ENCODE measurements at places on chromosomes 6 and 20. TPM values are rescaled to one million over a fixed set of nuclear protein-coding genes. Genes with fewer than 3 reads are reported as not detected.
A peak's percentile ranks its signal among the peaks of the same experiment; 100 is the strongest.

GRCh38 chr6:96522465-96523009, 931 bp downstream of the UFL1 start:
- no peak for DNase-seq

CCN5 gene
- total RNA-seq = 134 TPM

- no peak for DNase-seq
These were observed 38.7 kb downstream of the GTF2H5 start for GRCh38 chr6:158206740-158207421.

DNA sequence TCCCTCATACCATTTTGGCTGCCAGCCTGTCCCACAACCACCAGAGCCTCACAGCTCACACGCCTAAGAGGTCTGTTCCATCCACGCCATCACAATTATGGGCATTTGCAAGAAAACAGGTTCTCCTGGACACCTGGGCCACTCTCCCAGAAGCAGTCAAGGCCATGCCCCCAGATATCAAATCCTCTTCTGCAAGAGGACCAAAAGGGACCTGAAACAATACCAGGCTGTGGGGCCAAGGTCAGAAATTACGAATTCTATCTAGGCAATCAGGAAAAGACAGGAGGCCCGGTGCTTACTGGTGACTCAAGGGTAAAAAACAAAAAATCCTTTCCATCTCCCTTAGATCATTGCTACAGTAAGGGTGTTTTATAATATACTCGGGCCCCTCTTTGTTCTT, 69.8 kb downstream of the ZMYND8 start:
- no peak for DNase-seq

GRCh38 chr6:4295058-4295782, 159.8 kb upstream of the ECI2 start:
- peak; percentile 67 for DNase-seq

- DNase-seq = no peak
These were observed 6.8 kb upstream of the COMMD7 start for GRCh38 chr20:32749914-32750637.

PRDM13 gene
- total RNA-seq = not detected

NRSN1 gene
- 1.5 TPM for total RNA-seq
